ENCODE measurements at places on chromosomes 13 and 19. TPM values are rescaled to one million over a fixed set of nuclear protein-coding genes. Genes with fewer than 3 reads are reported as not detected.

GRCh38 chr19:48413879-48414587, 20.6 kb downstream of the GRIN2D start:
- DNase-seq, result no peak

Gene COL4A1
- polyA plus RNA-seq, result 30.3 TPM

Gene KCTD15
- 21.6 TPM for polyA plus RNA-seq

- peak; percentile 84 for DNase-seq
Measured at GRCh38 chr19:47790398-47790814, 11.9 kb downstream of the SELENOW start.

DNA sequence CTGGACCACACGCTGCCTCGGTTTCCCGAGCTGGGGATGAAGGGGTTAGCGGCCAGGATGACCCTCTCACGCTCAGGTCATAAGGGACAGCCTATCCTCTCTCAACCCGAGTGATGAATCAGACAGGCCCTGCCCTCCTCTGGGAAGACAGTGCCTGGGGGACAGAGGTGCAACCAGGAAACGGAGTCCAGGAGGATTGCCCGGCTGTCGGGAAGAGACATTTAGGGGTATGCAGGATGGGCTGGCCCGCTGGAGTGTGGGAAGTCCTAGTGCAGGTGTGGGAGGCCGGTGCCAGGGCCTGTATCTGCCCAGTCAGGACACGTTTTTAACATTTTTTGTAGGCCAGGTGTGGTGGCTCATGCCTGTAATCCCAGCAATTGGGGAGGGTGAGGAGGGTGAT, 8.3 kb downstream of the LSM7 start:
- DNase-seq, result no peak

- DNase-seq, result no peak
Measured at GRCh38 chr19:11061952-11062351, 27.3 kb upstream of the LDLR start.

GRCh38 chr13:80359414-80359777, 18.5 kb upstream of the SPRY2 start:
- no peak for DNase-seq

Gene MYO16
- polyA plus RNA-seq, result 0.11 TPM

DNA sequence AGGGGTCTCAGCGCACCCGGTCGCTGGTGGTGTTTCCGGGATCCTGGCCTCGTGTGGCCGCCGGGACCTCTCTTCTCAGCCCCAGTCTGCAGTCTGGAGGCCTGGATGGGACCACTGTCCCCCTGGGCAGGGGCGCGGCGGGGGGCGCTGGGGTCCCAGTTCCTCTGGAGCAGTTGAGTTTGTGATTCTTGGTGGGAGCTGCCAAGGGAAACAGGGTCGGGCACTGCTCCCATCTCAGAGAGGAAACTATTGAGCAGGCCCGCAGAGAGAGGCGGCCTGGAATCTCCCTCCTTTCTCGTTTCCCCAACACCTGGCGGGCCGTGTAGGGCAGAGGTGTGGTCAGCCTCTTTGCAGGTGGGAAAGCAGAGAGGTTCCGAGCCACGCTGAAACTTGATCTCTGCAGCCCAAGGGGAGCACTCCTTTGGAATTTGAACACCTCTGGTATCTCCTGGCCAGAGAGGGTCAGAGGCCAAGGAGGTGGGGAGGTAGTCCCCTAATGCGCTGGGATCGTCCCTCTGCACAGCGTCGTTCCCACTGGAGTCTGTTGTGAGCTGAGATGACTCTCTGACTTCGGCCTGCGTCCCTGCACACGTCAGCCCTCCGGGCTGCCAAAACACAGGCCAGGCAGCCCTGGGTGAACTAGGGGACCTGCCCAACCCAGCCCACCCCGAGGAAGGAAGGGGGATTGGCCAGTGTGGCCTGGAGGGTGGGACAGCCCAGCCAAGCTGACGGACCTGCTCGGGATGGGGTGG, 741 bp downstream of the PLEKHF1 start:
- DNase-seq, result peak; percentile 70

- no peak for DNase-seq
Measured at GRCh38 chr13:98797456-98797855, 45.0 kb upstream of the SLC15A1 start.

- no peak for DNase-seq
Measured at GRCh38 chr13:32036757-32037156, 5.2 kb downstream of the FRY start.

DNA sequence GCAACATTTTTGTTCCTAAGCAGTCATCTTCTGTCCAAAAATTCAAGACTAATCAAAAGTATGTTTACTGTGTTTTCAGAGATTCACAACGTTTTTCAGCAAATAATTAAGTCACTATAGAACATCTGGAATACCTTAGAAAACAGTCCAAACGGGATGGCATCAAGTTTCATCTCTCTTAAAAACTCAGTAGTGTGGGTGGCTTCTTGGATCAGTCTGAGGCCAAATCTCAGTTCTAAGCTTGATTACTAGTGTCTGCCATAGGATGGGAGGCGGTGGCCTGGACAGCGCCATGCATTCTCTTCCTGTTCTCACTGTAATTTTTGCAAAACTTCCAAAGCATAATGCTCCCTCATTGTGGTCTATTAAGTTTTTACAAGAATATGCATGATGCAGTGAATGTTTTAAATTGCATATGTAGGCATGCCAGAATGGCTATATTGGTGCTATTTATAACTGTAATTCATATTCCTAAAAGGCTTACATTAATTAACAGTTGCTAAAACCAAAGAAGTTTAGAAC, 37.1 kb downstream of the ANKRD10 start:
- no peak for DNase-seq

Gene TMEM38A
- 4.3 TPM for polyA plus RNA-seq

Measured in SK-N-SH (cell line).